ENCODE measurements at places on chromosomes 4 and X.
A peak's percentile ranks its signal among the peaks of the same experiment; 100 is the strongest.

GRCh38 chr4:26992657-26993361, 132.2 kb downstream of the STIM2 start:
- DNase-seq = peak; percentile 16

DNA sequence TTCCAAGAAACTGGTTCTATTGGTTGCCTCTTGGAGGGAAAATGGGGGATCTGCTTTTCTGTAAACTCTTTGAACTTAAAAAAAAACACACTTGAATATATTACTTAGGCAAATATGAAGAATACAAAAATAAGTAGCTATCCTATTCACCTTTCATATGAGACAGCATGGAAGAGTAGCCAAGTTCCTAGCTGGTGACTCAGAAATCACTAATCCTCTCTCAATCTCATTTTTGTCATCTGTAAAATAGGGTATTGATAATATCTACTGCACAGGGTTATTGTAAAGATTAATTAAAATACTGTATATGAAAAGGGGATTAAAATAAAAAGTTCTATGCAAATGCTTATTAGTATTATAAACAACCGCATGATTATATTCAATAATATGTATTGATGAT, 12.7 kb downstream of the MGARP start:
- no peak for DNase-seq

DNA sequence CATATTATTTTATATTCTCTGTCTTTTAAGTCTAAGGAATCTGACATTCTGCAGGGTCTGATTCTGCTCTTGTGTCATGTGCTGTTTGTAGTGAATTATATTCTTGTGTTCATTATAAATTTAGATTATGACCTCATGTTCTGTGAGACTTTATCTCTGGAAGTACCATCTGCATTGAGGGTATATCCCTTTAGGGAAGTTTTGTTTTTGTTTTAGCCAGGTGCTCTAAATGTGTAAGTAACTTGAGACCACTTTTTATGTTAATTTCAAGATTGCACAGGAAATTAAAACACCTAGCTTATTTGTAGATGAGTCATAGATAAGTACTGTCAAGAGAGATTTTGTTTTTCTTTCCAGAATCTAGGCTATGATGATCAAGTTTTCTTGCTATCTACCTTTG, 35.0 kb upstream of the DKK2 start:
- no peak for DNase-seq

DNA sequence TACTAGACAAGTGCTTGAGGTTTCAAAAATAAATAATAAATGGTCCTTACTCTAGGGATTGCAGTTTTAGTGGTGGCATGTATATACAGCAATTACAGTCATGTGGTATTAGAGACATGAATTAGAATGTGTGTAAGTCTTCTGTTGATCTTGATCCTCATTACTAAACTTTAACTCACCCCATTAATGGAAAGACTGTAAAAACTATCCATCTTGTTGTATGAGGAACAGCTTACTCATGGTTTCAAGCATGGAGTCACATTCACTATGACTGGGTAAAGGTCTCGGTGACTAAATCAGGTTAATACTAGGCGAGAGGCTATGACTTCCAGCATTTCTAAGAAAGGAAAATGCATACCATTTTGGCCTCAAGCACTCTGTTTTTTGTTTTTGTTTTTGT, 107.0 kb upstream of the HPGD start:
- DNase-seq = no peak

DNA sequence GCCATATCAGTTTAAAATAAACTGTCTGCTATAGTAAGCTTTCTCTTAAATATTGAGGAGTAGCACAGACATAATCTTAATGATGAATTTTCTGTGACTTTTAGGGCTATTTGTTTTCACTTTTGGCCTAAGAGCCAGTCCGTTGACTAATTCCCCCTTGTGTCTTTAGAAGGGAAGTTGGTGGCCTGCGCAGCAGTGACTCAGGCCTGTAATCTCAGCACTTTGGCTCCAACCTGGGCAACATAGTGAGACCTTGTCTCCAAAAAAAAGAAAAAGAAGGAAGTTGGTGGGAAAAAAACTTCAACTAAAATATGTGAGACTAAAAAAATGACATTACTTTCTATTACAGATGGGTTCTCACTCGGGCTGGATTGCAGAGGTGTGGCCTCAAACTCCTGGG, 3.4 kb downstream of the NCAPG start:
- DNase-seq = no peak

DNA sequence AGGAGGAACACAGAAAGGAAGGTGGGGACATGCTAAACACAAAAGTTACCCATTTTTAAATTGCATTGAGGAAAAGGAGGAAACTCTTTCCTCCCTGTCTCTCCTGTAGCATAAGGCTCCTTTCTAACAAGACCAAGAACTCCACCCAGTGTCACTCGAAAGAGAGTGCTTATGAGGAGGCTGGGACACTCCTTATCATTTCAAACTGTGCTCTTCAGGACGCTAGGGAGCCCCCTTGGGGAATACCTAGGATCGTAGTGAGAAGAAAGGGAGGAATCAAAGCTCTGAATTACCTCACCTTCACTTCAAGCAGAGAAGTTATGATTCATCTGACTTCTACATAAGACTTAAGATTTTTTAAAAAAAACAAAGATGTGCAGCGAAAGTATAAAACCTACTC, 65.5 kb downstream of the F9 start:
- no peak for DNase-seq

DNA sequence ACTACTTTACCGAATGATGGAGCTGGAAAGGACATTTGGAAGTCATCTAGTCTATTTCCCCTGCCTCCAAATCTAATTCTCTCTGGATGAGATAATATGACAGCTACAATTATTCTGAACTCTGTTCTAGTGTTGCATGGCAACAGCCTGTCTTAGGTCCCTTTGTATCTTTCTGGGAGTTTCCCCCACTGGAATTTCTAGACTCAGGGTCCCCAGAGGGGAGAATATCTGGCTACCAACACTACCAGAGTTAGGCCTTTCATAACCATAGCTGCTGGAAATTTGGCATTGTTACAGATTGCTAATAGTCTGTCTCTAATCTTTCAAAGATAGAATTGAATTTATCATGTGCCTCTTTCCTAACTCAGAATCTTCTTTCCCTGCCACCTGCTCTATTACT, 4.5 kb downstream of the MSN start:
- DNase-seq = no peak

- DNase-seq = no peak
Measured at GRCh38 chrX:124895947-124896346, 423.7 kb upstream of the TEX13C start.

GRCh38 chr4:83067058-83067639, 32.2 kb downstream of the COPS4 start:
- DNase-seq = no peak

DNA sequence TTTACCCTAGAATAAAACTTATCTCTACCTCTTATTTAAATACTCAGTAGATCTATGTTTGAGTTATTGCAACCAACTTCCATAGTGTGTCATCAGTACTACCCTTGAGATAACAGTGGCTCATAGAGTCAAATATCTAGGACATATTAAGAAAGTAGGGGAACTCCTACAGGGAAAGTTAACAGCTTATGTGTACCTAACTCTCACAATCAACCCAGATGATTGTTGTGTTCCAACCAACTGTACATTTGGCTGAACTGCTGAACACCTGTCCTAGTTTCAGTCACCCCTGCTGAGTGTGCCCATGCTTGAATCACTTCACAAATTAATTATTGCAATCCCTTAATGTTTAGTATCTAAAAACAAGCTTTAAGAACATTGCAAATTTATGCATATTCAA, 244.2 kb upstream of the GRID2 start:
- no peak for DNase-seq

GRCh38 chrX:102739657-102740056, 19.1 kb downstream of the GPRASP3 start:
- DNase-seq = no peak

DNA sequence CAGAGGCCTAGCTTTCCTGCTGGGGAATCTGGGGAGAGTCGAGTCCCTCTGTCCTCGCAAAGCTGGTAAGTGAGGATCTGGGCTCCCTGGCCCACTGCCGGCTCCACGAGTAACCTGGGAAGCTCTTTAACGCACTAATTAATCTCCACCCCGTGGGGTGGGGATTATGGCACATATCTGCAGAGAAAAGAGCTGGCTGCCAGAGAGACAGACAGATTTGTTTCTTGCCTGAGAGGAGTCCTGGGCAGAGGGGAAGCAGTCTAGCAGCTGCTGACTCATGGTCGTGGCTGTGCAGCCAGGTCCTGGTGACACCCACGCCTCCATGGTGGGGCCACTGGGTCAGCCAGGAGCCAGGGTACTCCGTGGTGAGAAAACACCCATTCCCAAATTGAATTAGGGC, 14.0 kb downstream of the SORCS2 start:
- no peak for DNase-seq

- DNase-seq = no peak
Measured at GRCh38 chr4:109728385-109728784, 1.5 kb downstream of the PLA2G12A start.

All from CD4-positive, alpha-beta T cell treated with Interleukin-12 subunit alpha and Interleukin-12 subunit beta, for 1 hour (primary cell).